ENCODE measurements at places on chromosomes 1 and 21.

DNA sequence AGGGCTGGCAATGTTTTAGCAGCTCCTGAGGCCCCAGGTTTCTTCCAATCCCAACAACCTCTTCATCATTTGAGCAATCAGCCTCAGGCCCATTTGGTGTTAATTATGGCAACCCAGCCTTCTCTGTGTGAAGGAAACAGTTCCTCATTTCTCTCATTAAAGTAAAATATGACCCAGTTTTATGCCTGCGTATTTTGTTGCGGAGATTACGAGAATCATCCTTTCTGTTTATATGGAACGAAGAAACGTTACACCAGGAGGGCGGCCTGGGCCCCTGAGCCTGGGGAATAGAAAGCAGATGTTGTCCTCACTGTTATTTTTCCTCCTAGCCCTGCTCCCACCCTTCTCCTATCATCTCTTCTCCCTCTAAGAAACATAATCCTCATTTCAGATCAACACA is 332.2 kb upstream of the USP24 start:
- H3K4me3 ChIP-seq, result no peak overlapping the region
- H3K36me3 ChIP-seq, result no peaks in the 10 kb centered on the region
- no peak for DNase-seq
- no peaks in the 10 kb centered on the region for H3K27me3 ChIP-seq

GRCh38 chr1:167371030-167371429 is 147.3 kb downstream of the CD247 start:
- H3K4me3 ChIP-seq, result no peak overlapping the region
- no peak for DNase-seq
- no peak overlapping the region for H3K27ac ChIP-seq
- peaks cover 4% of the 10 kb centered on the region for H3K36me3 ChIP-seq
- H3K4me1 ChIP-seq, result no peaks in the 10 kb centered on the region

- H3K4me3 ChIP-seq, result no peak overlapping the region
- no peaks in the 10 kb centered on the region for H3K4me1 ChIP-seq
- DNase-seq, result no peak
- H3K27me3 ChIP-seq, result no peaks in the 10 kb centered on the region
Measured at GRCh38 chr1:32635508-32636277, 14.7 kb downstream of the ZBTB8OS start.

- no peaks in the 10 kb centered on the region for H3K27me3 ChIP-seq
- no peak for DNase-seq
- no peaks in the 10 kb centered on the region for H3K4me1 ChIP-seq
- no peak overlapping the region for H3K27ac ChIP-seq
- no peak overlapping the region for H3K4me3 ChIP-seq
- peaks cover 8% of the 10 kb centered on the region for H3K36me3 ChIP-seq
Measured at GRCh38 chr1:221708987-221709386, 32.9 kb downstream of the DUSP10 start.

DNA sequence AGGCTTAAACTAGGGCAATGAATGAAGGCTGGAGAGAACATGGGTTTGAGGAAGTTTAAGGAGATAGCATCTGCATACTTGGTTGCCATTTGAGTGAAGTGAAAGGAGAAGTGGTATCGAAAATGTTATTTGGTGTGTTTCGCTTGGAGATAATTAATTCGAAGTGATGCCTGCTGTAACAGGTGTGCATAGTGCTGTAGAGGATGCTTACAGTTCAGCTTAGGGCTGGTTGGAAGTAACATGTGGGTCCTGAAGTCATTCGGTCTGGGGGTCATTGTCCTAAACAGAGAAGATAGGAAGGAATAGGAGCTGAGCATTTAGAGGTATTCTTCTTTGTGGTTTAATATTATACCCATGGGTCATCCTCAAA is 301 bp upstream of the NUDT17 start:
- no peak for DNase-seq
- peak overlapping the region; percentile 73 for H3K27ac ChIP-seq
- peak overlapping the region; percentile 51 for H3K4me3 ChIP-seq
- no peaks in the 10 kb centered on the region for H3K27me3 ChIP-seq

- no peaks in the 10 kb centered on the region for H3K4me1 ChIP-seq
- peaks cover 10% of the 10 kb centered on the region for H3K36me3 ChIP-seq
- H3K27ac ChIP-seq, result no peak overlapping the region
- no peaks in the 10 kb centered on the region for H3K27me3 ChIP-seq
- no peak for DNase-seq
- no peak overlapping the region for H3K4me3 ChIP-seq
Measured at GRCh38 chr1:243623841-243624240, 226.2 kb downstream of the AKT3 start.

DNA sequence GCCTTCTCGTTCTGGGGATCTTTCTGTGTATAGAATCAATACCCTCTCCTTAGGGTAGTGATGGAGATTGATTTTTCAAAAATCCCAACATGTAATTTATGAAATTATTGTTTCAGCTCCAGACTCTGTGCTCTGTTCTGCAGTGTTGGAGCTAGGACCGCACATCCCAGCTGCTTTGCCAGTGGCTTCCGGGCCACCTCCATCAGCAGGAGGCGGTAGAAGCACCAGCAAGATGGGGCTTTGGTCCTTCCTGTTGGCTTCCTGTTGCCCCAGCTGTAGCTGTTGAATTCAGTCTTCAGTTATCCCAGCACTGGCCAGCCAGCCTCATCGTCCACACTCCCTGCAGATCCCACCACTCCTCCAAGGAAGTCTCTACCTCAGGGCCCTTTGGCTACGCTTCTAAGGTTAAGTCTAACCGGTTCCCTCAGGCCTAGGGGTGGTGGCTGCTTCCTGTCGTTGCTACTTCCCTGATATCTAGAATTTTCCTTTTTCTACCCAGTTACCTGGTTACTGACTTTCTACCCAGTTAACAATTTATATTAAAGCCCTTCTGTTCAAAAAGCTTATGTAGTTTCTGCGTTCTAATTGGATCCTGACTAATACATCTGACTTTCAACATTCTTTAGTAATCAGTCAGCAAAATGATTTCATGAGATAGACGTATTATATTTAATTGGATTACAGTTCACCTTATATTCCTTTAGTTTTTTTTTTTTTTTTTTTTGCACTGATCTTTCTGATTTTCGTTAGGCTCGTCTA is 24.6 kb downstream of the GALNT2 start:
- H3K27me3 ChIP-seq, result no peaks in the 10 kb centered on the region
- H3K27ac ChIP-seq, result peak overlapping the region; percentile 58
- peaks cover 13% of the 10 kb centered on the region for H3K4me1 ChIP-seq
- H3K36me3 ChIP-seq, result no peaks in the 10 kb centered on the region
- no peak for DNase-seq

DNA sequence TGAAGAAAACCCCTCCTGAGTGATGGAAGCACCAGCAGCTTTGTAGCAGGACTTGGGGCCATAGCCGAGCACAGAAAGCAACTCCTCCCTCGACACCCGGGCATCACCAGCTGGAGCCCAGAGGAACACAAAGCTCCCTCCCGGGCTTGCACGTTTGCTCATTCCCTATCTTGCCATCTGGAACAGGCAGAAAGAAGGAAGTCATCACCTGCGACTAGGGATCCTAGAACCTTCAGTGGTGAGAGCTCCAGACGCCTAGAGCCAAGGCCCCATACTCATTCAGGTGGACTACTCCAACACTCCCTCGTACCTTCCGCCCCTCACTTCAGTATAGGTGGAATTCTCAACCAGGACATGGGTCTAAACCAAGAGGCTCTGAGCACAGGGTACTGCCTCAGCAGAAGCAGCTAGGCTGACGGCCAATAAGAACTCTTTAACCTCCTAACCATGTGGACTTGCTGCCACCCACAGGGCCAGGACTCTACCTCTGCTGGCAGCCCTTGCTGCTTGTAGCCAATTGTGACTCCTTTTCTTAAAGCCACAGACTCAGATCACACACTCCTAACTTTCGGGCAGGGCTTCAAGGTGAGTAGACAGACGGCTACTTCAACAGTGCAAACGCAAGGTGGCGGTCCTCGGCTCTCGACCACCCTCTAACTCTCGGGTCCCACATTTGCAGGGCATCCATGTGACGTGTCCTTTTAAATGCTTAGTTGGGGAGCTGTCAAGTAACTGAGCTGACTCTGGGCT is 65.4 kb downstream of the NPHP4 start:
- no peaks in the 10 kb centered on the region for H3K27me3 ChIP-seq
- no peak overlapping the region for H3K27ac ChIP-seq
- peaks cover 2% of the 10 kb centered on the region for H3K36me3 ChIP-seq
- no peaks in the 10 kb centered on the region for H3K4me1 ChIP-seq
- H3K4me3 ChIP-seq, result no peak overlapping the region
- DNase-seq, result no peak

GRCh38 chr1:64948216-64948615 is 18.1 kb downstream of the JAK1 start:
- H3K4me1 ChIP-seq, result no peaks in the 10 kb centered on the region
- H3K4me3 ChIP-seq, result no peak overlapping the region
- no peaks in the 10 kb centered on the region for H3K36me3 ChIP-seq
- no peak for DNase-seq
- no peak overlapping the region for H3K27ac ChIP-seq
- no peaks in the 10 kb centered on the region for H3K27me3 ChIP-seq

DNA sequence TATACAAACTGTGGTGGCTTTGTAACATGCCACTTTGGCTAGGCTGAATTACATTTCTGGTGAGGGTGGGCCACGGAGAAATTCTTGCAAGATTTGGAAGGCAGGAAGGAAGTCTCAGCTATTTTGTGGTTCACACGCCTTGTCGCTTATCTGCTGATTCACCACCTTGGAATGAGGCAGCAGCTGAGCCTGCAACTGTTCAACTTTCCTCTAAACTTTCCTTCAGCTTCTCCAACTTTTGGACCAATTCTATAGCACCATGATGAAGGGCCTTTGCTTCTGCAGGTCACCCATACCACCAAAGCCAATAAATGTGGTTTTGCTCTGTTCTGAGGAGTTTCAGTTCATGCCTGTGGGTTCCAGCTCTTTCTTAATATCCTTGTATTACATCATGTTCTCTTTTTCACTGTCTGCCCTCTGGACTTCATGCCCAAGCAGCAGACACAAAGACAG is 337.6 kb upstream of the SNX7 start:
- H3K27ac ChIP-seq, result peak overlapping the region; percentile 69
- H3K27me3 ChIP-seq, result no peaks in the 10 kb centered on the region
- DNase-seq, result no peak
- H3K4me1 ChIP-seq, result peaks cover 11% of the 10 kb centered on the region
- no peaks in the 10 kb centered on the region for H3K36me3 ChIP-seq
- H3K4me3 ChIP-seq, result no peak overlapping the region

DNA sequence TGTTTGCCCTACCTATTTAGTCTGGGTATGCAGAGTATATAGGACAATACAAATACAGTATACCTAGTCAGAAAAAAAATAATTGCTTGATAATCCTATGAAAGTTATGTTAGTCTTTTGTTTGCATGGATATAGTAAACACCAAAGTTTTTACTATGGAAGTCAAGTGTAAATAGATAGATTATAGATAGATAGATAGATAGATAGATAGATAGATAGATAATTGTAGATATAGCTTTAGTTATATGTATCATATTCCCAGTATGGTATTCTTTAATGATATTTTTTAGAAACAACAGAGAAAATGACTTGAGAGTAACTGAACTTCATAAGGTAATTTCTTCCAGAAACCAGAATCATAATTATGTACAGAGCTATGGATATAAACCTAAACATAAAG is 158.2 kb downstream of the NCAM2 start:
- H3K4me1 ChIP-seq, result no peaks in the 10 kb centered on the region
- no peak overlapping the region for H3K4me3 ChIP-seq

DNA sequence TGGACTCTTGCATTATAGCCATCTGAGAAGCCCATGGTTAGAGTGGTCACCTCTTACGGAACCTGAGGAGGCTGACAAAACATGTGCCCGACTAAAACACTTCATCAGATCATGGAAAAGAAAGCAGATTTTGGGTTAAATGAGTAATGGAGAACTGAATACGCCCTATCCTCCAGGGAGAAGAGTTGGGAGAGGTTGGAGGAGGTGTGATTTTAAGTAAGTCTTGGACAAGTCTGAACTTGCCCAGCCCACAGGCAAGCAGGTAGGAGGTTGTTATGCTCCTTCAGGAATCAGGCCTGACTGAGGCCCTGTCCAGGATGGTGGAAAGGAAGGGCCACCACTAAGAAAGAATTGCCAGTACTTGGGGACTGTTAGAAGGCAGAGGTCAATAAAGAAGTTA is 255.8 kb downstream of the TGFB2 start:
- H3K27me3 ChIP-seq, result no peaks in the 10 kb centered on the region
- H3K4me1 ChIP-seq, result no peaks in the 10 kb centered on the region

GRCh38 chr21:33116676-33117075 is 46.7 kb downstream of the OLIG1 start:
- no peak overlapping the region for H3K4me3 ChIP-seq
- H3K4me1 ChIP-seq, result no peaks in the 10 kb centered on the region
- no peak overlapping the region for H3K27ac ChIP-seq

DNA sequence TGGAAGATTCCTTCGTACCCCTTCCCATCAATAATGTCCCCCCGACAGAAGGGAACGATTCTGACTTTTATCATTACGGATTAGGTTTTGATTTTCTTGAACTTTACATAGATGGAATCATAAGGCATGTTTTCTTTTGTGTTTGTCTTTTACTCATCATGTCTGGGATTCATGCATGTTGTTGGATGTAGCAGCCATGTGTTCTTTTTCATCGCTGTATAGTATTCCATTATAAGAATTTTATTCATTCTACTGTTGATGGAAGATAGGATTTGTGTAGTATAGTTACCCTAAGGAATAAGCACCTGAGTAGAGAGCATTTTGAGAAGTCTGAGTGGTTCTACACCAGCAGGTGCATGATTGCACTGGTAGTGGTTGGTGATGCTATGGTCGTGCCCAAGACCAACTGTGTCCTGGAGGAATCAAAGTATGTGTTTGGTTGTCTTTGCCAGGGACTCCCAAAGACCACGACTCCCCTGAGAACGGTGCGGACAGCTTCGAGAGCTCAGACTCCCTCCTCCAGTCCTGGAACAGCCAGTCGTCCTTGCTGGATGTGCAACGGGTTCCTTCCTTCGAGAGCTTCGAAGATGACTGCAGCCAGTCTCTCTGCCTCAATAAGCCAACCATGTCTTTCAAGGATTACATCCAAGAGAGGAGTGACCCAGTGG is 13.5 kb downstream of the ETS2 start:
- H3K4me1 ChIP-seq, result peaks cover 19% of the 10 kb centered on the region
- H3K27ac ChIP-seq, result peak overlapping the region; percentile 96
- no peak for DNase-seq
- no peak overlapping the region for H3K4me3 ChIP-seq
- peaks cover 89% of the 10 kb centered on the region for H3K36me3 ChIP-seq

DNA sequence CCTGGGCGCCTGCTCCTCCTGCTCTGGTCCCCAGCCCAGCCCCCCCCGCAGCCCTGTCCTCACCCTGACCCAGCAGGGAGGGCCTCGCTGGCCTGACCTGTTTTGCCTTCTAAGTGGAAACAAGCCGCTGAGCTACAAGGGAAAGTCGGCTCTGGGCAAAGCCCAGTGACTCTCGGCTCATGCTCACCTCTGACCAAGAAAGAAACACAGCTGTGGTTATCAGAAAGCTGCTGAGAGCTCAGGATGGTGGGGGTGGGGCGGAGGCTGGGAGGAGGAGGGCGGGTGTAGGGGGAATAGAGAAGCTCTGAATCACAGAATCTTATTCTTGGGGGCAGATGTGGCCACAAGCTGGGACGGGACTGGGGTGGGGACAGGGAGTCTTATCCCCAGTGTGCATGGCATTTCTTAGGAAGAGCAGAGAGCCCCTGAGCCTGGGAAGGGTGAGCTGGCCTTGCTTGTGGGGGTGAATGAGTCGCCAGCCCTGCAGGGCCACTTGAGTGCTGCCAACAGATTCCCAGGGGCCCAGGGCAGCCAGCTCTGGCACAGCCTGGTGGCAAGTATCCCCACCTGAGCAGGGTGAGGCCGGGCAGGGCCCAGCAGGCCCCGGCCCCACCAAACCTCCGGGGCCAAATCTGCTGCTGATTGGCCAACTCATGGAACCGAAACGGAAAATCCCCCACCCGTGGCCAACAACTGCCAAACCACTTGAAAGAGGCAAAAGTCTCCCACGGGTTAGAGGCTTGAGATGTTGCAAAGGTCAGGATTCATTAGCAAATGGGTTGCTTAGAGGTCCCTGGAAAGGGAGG is 120.6 kb downstream of the SPSB1 start:
- H3K27ac ChIP-seq, result peak overlapping the region; percentile 92
- peaks cover 35% of the 10 kb centered on the region for H3K4me1 ChIP-seq
- peak; percentile 58 for DNase-seq
- H3K36me3 ChIP-seq, result no peaks in the 10 kb centered on the region
- no peaks in the 10 kb centered on the region for H3K27me3 ChIP-seq

All from ascending aorta (tissue), 2 donors.